ENCODE measurements at places on chromosomes 6 and 20. TPM values are rescaled to one million over a fixed set of nuclear protein-coding genes. Genes with fewer than 3 reads are reported as not detected.

AIG1 gene
- total RNA-seq = 26.5 TPM

THEMIS gene
- 0.19 TPM for total RNA-seq

TBX18 gene
- total RNA-seq = 37.5 TPM

CEP43 gene
- total RNA-seq = 36.8 TPM

SAMD5 gene
- total RNA-seq = under 0.01 TPM

GJA10 gene
- not detected for total RNA-seq

OPRM1 gene
- not detected for total RNA-seq

HAO1 gene
- total RNA-seq = not detected

DCDC2 gene
- total RNA-seq = 1.7 TPM

BPIFB1 gene
- not detected for total RNA-seq

SAPCD1 gene
- 0.85 TPM for total RNA-seq

HLA-DRB1 gene
- total RNA-seq = 3.7 TPM

SMOC2 gene
- not detected for total RNA-seq

ADGRG6 gene
- 1.3 TPM for total RNA-seq

SRSF12 gene
- total RNA-seq = 0.28 TPM

C6orf89 gene
- 40.6 TPM for total RNA-seq

SOX18 gene
- total RNA-seq = 0.19 TPM

PGBD1 gene
- total RNA-seq = 4.8 TPM

PSMB1 gene
- 359 TPM for total RNA-seq
